ENCODE measurements at places on chromosomes 2 and 18.

DNA sequence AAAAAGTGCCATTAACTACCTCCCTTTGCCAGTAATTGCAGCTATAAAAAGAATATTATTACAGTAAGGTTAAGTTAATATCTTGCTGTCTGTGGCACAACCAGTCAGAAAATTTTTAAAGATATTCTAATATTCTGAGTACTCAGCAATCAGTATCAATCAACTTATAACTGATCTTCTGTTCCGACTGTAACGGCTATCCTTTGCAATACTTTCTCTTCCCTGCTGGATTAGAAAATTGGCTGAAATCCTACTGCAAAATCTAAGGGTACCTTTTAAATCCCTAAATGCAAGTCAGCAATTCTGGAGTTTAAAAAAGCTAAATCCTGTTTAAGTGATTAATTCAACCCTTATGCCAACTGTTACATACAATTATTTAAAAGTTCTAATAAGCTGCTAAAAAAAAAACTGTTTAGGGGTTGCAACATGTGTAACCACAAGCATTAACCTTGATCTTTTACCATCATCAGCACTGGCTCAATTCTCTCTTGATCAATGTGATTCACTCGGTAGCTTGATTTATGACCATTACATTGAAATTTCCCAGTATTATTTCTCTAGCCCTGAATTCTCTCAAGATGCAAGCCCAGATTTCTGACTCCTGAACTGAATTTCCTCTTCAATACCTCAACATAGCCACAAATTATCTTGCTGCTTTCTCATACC, 20.5 kb downstream of the GAREM1 start:
- DNase-seq = no peak

DNA sequence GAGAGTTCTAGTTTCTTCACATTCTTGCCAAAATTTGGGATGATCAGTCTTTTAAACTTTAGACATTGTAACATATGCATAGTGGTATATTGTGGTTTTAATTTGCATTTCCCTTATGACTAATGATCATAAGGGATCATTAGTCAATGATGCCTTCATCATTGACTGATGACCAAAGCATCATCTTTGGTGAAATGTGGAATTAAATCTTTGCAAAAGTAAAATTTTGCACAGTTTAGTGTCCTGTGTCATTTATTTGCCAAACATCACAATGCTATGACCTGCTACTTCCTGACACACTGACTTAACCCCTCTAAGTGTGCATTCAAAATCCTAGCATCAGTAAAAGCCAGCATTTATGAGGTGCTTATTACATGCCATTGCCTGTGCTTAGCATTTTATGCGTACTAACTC, 58.9 kb upstream of the SLC1A4 start:
- no peak for DNase-seq

DNA sequence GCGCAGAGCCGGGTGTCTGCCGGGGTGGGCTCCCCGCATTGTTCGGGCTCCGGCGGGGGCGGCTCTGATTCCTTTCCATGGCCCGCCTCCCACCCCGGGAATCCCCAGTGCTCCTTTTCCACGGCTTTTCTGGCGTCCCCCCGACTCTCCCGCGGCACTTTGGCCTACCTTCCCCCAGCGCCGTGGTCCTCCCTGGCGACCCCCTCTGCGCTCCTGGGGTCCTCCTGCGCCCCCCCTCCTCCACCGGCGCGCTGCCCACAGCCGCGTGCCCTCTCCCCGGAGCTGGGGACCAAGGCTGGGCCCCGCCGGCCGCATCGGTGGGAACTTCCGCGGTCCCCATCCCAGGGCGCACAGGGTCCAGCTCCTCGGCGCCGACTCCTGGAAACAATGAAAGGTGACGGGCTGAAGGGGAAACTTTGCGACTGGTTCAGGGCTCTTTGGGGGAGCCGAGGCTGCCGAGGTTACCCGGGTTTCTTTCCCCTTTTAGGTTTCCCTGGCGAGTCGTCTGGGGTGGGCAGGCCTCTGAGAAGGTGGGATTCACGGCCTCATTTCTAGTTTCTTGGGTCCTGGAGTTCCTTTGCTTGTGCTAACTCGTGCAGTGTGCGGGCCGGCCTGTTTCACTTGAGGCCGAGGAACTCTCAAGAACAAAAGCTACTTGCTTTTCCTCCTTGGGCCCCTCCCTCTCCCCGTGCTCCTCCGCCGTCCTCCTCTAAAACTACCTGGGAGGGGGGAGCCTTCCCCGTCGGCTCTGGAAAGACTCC, 2.2 kb downstream of the TGIF1 start:
- DNase-seq = no peak

DNA sequence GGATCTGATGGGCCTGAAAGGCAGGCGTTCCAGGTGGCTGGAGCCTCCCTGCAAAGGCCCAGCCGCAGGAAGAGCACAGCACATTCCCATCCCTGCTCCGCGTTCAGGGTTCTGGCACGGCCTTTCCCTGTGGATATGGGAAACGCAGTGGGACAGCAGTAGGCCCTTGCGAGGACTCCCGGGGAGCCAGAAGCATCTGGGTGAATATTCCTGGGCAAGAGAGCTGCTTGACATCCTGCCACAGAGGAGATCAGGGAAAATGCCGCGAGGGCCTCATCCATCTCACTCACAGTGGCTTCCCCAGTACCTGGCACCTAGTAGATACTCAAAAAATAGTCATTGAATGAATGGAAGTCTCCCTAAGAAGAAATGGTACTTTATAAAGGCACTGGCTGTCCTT, 3.1 kb upstream of the ADCY3 start:
- DNase-seq = no peak

- DNase-seq = no peak
Measured at GRCh38 chr18:77124452-77124922, 8.1 kb downstream of the MBP start.

Data from amygdala (tissue), 56 donors.